Right atrium auricular region (tissue), 2 donors: ENCODE measurements at places on chromosomes 1 and 21.

GRCh38 chr1:56934430-56935060 lies 31.3 kb downstream of the C8B start:
- peak; percentile 5 for DNase-seq

- DNase-seq, result no peak
Observed at GRCh38 chr1:86582161-86582560, 35.3 kb downstream of the CLCA4 start.

DNA sequence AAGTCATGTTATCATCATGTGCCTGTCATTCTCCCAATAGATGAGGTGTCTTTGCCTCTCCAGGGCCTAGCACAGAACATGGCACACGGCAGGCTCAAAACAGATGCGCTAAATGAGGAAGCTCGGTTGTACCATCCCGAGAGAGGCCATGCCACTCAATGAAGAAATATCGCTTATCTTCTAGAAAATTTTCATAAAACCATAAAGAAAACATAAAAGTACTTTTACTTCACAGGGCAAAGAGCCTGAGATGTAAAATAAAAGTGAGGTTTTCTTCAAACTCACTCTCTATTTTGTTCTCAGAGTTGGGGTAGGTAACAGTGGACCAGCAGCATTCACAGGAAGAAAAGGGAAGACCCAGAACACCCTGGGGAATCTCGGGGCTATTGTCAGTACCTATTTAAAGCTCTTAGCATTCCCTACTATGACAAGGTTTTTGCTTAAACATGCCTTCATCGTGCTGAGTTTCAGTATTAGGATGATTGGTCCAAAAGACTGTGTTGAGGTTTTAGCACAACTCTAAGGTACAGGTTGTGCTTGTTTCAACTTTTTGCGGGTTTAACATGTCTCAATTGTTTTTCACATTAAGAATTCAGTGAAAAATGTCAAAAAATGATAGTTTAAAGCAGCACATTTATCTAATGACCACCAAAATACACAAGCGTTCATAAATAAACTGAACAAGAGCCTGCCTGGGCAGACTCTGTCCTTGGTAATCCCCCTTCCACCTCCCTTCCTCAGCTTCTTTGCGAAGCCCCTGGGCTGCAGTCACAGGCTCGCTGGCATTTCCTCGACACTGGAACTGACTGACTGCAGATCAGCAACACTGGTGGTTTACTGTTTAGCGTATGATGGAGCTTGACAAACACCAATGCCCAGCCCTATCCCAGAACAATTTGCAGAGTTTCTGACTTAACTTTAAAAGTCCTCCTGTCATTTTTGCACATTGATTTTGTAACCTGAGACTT lies 55.6 kb downstream of the COQ8A start:
- no peak for DNase-seq

GRCh38 chr1:205582471-205583291 lies 49.1 kb downstream of the ELK4 start:
- no peak for DNase-seq

GRCh38 chr1:109133815-109134214 lies 19.9 kb downstream of the ELAPOR1 start:
- DNase-seq, result peak; percentile 67

- no peak for DNase-seq
Observed at GRCh38 chr1:2789164-2789985, 12.1 kb downstream of the TTC34 start.

DNA sequence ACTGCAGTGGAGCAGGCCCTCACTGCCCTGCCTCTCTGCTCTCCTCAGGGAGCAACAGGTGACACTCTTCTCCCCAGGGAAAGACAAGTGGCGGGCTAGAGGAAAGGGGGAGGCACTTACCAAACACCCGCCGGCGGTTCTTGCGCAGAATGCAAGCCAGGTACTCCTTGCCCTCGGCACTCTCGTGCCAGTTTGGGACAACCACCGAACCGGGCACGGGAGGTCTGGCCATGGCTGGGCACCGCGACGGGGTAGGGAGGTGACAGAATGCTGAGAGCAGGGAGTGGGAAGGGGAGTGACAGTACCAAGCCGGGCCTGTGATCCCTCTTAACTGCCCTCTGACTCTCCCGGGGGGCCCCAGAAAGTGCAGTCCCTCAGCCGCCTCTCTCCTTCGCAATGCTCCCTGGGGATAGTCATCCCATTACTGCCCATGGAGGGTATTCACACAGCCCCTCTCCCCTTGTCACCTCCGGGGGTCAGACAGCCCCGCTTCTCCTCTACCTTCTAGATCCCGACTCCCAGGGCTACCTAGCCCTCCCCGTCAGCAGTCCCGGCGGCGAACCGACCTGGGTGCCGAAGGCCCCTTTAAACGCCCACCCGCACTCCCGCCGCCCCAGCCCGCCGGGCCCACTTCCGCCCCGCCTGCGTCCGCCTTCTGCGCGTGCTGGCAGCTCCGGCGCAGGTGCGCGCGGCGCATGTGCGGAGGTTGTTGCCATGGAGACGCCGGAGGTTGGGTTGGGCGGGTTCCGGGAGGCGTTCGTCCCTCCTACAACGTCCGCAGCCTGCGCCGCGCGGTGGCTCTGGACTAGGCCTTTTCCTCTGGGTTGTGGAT lies at the start of gene CPLANE2:
TSS of gene CPLANE2 (minus strand) at position 673 of the 832 bp plus-strand sequence. CDS start at position 232, 441 bp downstream.
- peak; percentile 94 for DNase-seq

DNA sequence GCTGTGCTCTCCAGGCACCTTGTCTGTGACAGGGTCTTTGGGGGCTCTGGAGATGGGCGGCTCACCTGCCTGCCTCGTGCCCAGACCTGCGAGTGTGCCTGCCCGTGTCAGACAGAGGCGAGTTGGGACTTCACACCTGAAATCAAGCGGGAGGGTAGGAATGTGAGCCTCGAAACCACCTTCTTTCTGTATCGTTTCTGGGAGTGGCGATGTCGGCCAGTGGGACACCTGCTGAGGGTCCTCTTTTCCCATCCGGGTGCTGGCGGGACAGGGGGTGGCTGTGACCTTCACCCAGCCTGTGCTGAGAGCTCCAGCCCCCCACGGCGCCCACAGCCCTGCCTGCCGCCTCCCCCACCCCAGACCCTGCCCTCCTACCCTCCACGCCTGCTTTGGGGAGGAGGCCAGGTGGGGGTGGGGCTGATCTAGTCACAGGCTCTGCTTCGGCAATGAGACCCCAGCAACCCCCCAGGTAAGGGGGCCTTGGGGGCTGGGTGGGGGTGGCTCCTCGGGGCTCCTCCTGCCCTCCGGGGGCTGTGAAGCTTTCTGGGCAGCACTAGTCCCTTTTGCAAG lies 15.6 kb upstream of the FAAP20 start:
- no peak for DNase-seq

DNA sequence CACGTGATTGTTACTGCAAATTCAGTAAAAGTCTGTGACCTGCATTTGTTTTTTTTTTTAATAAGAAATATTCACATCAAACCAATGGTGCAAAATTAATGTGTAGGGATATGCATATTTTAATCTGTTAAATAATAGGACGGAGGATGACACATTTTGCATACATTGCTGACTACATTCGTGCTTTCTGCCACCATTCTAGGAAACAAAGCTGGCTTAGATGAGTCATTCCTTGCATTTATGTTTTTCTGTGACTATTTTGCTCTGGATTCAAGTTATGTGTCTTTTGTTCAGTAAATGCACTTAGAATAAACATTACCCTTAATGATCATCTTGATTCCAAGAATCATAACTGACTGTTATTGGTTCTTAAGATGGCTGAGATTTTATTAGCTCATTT lies 23.9 kb upstream of the CYYR1 start:
- no peak for DNase-seq

- DNase-seq, result no peak
Observed at GRCh38 chr1:32393136-32393535, 1.1 kb downstream of the BSDC1 start.

GRCh38 chr1:198423673-198424072 lies 116.8 kb downstream of the ATP6V1G3 start:
- DNase-seq, result no peak

GRCh38 chr1:88773540-88774150 lies 89.6 kb downstream of the PKN2 start:
- no peak for DNase-seq

DNA sequence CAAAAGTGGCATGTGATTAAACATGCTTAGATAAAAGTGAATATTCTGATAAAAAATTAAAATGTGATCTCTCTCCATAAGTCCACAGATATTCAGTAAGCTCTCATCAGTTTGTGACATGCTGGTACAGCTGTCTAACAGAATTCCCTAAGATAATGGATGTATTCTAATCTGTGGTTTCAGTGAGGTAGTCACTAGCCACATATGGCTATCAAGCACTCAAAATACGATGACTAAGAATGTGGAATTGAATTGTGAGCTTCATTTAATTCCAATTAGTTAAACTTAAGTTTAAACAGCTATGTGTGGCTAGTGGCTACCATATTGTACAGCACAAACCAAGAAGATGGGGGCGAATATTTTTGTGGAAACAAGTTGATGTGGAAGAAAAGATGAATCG lies 4.1 kb upstream of the REG4 start:
- no peak for DNase-seq

GRCh38 chr1:66168948-66169671 lies 364.8 kb upstream of the SGIP1 start:
- no peak for DNase-seq

DNA sequence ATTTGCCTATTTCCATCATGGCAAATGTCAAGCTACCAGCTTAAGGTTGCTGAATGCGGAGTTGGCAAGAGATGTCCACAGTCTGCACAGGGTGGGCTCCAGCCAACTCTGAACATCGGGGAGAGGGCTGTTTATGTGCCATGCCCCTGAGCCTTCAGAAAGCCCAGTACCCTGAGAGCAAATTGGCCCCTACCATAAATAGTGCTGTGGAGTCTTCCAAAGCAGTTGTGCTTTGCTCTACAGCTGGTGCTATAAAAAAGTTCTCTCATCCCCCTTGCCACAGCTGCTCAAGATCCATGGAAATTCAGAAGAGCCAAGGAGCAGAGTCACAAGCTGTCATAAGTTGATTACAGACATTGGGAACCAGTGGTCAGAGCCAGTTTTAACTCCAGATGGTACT lies 85.6 kb upstream of the CLDN14 start:
- peak; percentile 9 for DNase-seq

- no peak for DNase-seq
Observed at GRCh38 chr1:179352236-179352635, 13.5 kb upstream of the AXDND1 start.

- DNase-seq, result no peak
Observed at GRCh38 chr1:33396188-33397124, 34.4 kb downstream of the PHC2 start.

GRCh38 chr21:46500224-46500861 lies 41.7 kb downstream of the DIP2A start:
- DNase-seq, result no peak

- DNase-seq, result no peak
Observed at GRCh38 chr1:166182281-166182680, 15.5 kb upstream of the FAM78B start.

GRCh38 chr1:116952738-116953275 lies 43.1 kb downstream of the PTGFRN start:
- DNase-seq, result no peak

DNA sequence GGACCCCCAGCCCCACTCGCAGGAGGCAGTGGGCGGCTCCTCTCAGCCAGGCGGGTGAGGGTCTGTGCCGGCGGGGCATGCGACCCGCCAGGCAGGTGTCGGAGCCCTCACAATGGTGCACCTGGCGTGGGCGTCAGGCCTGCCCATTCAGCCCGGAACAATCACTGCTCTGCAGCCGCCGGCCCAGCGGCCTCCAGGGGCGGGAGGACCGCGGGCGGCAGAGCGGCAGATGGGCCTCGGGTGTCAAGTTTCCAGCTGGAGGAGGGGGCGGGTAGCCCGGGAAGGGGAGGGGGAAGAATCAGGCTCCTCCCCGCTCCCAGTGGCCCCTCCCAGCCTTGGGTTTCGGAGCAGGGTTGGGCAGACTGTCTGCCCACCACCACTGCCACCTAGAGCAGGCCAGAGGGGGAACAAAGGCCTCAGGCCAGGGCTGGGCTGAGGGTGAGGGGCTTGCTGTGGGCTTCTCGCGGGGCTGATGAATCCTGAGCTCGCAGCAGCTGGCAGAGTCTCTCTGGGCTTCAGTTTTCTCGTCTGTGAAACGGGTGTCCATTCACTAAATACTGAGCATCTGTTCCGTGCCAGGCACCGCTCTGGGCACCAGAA lies 39.5 kb upstream of the CASZ1 start:
- no peak for DNase-seq

DNA sequence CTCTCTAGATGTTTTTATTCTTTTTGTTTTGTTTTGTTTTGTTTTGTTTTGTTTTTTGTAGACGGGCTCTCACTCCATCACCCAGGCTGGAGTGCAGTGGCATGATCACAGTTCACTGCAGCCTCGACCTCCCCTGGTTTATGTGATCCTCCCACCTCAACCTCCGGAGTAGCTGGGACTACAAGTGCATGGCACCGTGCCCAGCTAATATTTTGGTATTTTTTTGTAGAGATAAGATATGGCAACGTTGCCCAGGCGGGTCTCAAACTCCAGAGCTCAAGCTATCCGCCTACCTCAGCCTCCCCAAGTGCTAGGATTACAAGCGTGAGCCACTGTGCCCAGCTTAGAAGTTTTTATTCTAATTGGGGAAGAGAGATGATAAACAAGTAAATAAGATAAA lies 13.3 kb upstream of the TP53BP2 start:
- DNase-seq, result no peak

- DNase-seq, result no peak
Observed at GRCh38 chr1:149926296-149926695, 1.3 kb downstream of the SF3B4 start.

DNA sequence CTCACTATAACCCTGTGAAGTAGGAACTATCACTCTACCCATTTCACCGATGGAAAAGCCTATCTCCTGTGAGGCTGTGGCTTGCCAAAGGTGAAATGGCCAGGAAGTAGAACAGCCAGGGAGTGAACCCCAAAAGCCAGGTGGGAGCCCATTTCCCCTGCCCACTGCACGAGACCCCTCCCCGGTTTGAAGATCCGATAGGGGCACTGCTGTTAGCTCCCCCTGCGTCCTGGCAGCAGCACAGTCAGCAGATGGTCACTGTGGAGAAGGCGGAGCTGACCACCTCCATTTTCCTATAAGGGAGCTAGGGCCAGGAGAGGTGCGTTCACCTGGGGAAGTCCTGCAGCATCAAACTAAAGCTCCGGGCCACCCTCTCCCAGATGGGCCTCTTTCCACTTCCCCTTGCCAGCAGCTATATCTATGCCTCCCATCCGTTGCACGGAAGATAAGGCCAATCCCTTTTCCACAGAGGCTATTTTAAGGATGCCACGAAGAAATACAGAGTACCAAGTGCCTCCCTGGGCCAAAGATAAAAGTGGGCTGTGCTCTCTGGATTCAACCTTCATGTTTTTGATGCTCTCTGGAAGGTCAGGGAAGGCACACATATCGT lies 7.8 kb downstream of the ERG start:
- DNase-seq, result no peak

- no peak for DNase-seq
Observed at GRCh38 chr1:6262555-6263420, 1.9 kb upstream of the GPR153 start.

DNA sequence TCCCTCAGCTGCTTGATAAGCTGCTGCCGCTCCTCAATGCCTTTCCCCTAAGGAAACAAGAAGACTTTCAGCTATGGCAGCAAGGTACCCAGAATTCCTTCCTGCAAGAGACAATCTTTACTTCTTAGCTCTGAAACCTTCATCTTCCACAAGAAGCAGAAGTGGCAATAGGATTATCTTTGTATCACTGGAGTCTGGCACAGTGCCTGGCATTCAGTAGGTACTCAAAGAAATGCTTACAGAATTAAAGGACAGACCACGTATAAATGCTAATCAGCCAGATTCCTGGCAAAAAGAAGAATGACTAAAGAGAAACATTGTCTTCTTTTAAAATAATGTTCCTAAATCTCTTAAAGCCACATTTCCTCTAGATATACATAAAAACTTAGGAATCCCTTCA lies 43.7 kb downstream of the SLC27A3 start:
- DNase-seq, result peak; percentile 28

- no peak for DNase-seq
Observed at GRCh38 chr21:16250273-16250672, 520.5 kb downstream of the USP25 start.

- DNase-seq, result no peak
Observed at GRCh38 chr1:108852221-108852975, 4.5 kb downstream of the AKNAD1 start.
